ENCODE measurements at places on chromosomes 4 and X.
A peak's percentile ranks its signal among the peaks of the same experiment; 100 is the strongest.

GRCh38 chrX:97199501-97199900 is 315.8 kb downstream of the RPA4 start:
- no peak for DNase-seq

GRCh38 chr4:152364883-152365282 is 171.0 kb downstream of the FBXW7 start:
- no peak for DNase-seq

GRCh38 chr4:139501117-139501516 is 47.2 kb downstream of the RAB33B start:
- no peak for DNase-seq

GRCh38 chrX:54447461-54447860 is 7.3 kb downstream of the TSR2 start:
- DNase-seq: no peak

GRCh38 chrX:21427086-21427485 is 52.9 kb downstream of the CNKSR2 start:
- DNase-seq: no peak

DNA sequence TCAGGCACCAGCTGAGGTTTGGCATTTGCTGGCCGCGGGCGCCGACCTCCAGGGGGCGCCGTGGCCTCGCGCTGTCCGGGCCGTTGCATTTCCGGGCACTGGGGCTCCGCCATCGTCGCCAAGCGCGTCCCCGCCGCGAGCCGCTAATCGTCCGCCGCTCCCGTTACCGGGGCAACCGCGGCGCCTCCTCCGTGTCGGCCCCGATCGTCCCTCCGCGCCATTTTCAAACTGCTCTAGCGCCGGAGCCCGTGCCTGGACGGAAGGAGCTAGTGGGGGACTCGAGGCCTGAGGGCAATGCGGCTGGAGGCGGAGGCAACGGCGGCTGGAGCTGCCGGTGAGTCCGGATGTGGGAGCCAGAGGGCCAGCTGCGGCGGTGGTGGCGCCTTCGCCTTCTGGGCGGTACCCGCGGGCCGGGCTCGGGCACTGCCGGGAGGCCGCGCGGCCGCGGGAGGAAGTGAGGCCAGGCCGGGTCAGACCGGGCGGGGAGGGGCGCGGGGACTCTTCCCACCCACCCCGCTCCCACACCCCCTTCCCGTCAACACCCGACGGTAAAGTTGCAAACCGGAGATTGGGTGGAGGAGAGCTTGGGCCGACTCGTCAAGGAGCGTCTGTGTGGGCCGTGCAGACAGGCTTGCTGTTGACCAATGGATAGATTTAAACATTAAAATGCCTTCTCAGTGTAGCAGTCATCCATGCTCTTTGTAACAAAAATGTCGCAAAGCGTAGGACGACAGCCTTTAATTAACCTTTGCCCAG is at the start of gene CEP135:
TSS of gene CEP135 (plus strand) at position 220 of the 756 bp plus-strand sequence. CDS start 3,186 bp downstream, outside the sequence.
- DNase-seq: peak; percentile 96

GRCh38 chr4:137206781-137207180 is 325.5 kb downstream of the PCDH18 start:
- no peak for DNase-seq

- DNase-seq: no peak
Observed at GRCh38 chrX:124814106-124814505, 467.7 kb downstream of the SH2D1A start.

GRCh38 chrX:147376601-147377422 is 534.9 kb upstream of the FMR1 start:
- DNase-seq: peak; percentile 92

GRCh38 chr4:101211146-101211553 is 136.2 kb downstream of the PPP3CA start:
- DNase-seq: no peak

DNA sequence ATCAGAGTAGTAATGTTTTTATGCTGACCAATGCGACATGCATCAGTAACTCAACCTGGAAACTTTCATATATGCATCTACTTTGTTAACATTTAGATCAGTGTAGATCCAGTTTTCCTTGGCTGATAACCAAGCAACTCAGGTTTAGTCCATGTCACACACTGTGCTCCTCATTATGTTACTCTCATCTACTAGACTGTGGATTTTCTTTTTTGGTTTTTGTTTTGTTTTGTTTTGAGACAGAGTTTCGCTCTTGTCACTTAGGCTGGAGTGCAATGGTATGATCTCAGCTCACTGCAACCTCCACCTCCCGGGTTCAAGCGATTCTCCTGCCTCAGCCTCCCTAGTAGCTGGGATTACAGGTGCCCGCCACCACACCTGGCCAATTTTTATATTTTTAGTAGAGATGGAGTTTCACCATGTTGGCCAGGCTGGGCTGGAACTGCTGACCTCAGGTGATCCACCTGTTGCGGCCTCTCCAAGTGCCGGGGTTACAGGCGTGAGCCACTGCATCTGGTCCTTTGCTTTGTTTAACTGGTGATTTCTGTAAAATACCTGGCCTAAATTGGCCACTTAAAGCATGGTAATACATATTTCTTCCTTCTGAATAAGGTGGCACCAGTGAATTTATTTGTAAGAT is 48.6 kb downstream of the SMARCAD1 start:
- no peak for DNase-seq

DNA sequence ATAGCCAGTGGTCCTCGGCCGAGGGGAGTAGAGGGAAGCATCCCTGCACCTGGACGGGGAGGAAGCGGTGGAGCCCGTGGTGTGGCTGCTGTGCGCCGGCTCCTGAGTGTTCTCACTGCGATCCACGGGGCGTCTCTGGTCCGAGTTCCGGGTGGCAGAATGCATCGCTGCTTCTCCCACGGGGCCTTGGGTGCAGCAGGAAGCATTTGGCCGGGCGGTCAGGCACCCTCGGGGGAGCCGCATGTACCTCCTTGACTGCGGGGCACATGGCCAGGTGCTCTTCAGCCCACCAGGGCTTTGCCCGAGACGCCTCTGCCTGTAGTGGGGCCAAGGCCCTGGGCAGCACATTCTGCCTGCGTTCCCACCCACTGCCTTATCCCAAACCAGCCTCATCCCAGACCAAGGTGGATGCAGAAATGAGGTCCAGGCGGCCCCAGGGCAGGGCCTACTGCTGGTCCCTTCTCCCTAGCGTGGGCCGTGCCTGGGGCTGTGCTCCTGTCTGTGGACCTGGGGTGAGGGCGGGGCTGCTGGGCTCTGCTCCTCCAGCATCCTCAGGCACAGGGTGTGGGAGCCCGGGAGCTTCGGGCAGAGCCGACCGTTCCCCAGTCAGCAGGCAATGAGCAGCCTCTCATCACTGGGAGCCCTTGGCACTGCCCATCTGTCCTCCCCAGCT is 27.5 kb downstream of the NKX1-1 start:
- no peak for DNase-seq

DNA sequence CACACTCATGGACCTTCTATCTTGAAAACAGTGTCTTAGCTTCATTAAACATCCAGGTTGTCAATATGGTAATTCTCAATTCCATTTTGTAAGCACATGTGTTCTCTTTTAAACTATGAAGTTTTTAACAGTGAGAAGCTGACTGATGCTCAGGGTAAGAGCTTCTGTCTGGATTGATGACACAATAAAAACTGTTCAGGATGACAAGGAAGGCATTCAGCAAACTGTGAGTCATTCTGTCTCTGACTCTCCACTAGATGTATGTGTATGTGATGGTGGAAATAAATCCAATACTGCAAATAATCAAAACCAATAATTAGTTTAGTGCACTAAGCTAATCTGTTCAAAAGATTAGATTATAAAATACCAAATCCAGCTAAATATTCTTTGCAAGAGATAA is 115.3 kb upstream of the ARX start:
- no peak for DNase-seq

DNA sequence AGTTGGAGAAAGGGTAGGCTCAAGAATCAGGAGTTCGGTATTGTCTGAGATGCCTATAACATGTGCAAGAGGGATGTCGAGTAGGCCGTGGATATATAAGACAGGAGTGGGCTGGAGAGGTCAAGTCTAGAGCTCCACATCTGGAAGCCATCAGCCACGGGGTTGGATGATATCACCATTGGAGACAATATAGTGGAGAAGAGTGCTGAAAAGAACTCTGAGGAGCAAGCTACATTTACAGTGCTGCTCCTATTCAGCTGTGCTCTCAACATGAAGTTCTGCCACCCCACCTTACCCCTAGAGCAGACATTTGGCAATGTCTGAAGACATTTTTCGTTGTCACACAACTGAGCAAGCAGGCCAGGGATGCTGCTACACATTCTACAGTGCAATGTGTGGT is 20.9 kb upstream of the PLAC1 start:
- no peak for DNase-seq

DNA sequence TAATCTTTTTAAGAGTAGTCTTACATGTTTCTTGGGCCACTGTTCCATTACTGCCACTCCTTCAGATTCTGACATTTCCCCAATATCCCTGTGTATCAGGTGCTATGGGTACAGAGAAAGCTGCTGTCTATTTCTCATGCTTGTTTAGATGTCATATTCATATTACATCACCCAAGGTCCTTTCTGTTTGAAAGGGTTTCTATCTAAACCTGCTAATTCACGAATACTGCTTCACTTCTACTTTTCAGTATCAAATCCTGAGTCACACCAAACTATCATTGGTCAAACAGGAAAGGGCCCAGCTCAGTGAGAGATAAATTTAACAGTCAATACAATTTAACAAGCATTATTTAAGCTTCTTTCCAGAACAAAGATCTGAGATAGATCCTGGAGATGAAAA is 241.4 kb downstream of the UGT8 start:
- no peak for DNase-seq

GRCh38 chrX:97096385-97096784 is 212.7 kb downstream of the RPA4 start:
- DNase-seq: no peak

- no peak for DNase-seq
Observed at GRCh38 chr4:138413273-138413672, 171.1 kb upstream of the SLC7A11 start.

All from NCI-H1417 (cell line).